ENCODE measurements at places on chromosomes 5 and 9.

GRCh38 chr9:354453-354852, 139.8 kb downstream of the DOCK8 start:
- no peak for DNase-seq

- DNase-seq = no peak
Observed at GRCh38 chr9:99126312-99126711, 21.4 kb downstream of the TGFBR1 start.

GRCh38 chr5:135986401-135986800, 31.6 kb upstream of the LECT2 start:
- DNase-seq = no peak

- no peak for DNase-seq
Observed at GRCh38 chr9:4320021-4320420, 20.2 kb upstream of the GLIS3 start.

GRCh38 chr5:125584140-125584520, 837.7 kb upstream of the ZNF608 start:
- DNase-seq = no peak

DNA sequence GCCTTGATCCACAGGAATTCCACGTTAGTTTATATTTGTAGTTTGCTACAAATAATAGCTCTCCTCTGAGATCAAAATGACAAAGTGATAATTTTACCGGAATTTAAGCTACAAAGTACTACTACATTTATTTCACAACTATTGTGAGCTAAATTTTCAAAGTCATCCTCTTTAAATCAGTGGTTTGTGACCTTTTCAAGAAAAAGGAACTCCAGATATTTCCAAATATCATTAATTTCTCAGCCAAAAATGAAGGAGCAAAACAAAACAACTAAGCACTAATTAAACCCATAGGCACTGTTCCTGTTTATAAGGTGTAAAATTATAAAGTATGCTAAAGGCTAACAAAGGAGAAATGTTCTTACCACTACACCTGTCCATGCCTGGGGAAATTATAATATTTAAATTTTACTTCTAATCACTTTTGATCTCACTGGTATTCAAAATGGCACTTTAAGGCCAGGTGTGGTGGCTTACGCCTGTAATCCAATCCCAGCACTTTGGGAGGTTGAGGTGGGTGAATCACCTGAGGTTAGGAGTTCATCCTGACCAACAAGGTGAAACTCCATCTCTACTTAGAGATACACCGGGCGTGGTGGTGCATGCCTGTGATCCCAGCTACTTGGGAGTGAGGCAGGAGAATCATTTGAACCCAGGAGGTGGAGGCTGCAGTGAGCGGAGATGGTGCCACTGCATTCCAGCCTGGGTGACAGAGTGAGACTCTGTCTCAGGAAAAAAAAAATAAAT, 77.5 kb downstream of the CEMIP2 start:
- DNase-seq = no peak

GRCh38 chr9:137044502-137045177, 1.3 kb downstream of the NPDC1 start:
- no peak for DNase-seq

- DNase-seq = no peak
Observed at GRCh38 chr5:77418601-77419581, 73.2 kb downstream of the WDR41 start.

DNA sequence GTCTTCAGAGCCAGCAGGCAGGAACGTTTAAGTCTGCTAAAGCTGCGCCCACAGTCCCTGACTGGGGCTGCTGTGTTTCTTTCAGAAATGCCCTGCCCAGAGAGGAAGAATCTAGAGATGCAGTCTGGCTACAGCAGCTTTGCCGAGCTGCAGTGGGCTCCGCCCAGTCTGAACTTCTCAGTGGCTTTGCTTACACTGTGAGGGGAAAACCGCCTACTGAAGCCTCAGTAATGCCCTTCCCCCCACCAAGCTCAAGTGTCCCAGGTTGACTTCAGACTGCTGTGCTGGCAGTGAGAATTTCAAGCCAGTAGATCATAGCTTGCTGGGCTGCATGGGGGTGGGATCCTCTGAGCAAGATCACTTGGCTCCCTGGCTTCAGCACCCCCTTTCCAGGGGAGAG, 78.4 kb downstream of the SREK1 start:
- DNase-seq = no peak

DNA sequence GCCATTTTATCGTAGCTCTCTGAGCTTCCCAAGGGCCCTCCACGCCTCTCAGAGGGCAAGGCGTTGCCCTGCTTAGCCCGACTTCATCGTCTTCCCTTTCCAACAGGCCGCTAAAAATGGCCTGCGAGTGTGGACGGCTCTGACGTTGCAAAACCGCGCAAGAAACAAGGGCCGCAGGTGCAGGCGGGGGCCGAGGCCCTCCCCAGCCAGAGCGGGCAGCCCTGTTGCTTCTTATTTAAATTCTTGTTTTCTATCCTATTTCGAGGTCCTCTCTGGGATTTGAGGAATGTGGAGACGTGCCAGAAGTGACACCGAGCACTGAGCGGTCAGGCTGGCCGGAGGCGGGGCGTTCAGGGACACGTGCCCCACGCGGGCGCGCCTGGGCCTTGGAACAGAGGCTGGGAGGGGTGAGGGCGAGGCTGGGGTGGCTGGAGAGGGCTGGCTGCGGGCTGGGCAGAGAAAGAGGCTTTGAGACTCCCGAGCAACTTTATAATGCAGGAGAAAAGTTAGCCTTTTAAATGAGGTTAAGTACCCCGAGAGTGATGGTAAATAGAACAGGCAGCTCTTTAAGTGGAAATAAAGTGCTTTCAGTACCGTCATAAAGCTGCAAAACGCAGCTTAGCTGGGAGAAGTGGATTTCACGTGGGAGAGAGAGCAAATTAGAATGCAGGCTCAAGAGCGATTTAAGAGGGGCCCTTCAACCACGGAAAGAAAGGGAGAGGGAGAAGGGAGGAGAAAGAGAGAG, 243.6 kb downstream of the AUH start:
- no peak for DNase-seq

GRCh38 chr9:13508681-13509080, 229.2 kb upstream of the MPDZ start:
- no peak for DNase-seq

DNA sequence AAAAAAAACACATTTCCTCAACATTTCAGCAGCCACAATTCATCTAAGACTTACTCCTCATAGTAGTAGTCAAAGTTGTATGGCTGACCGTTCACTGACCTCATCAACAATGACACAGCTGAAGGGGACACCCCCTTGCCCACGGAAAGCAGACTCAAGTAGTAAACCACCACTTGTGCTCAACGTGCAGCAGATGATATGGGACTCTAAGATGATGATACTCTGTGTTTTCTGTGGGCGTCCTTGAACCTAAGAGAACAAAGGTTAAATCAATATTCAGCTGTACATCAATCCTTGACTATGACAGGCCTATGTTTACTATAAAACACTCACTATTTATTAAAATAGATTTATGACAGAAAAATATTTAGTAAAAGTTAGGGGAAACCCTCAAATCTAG, 71.6 kb downstream of the SETX start:
- DNase-seq = no peak

- peak; percentile 50 for DNase-seq
Observed at GRCh38 chr9:76394960-76395252, 680 bp upstream of the RFK start.

DNA sequence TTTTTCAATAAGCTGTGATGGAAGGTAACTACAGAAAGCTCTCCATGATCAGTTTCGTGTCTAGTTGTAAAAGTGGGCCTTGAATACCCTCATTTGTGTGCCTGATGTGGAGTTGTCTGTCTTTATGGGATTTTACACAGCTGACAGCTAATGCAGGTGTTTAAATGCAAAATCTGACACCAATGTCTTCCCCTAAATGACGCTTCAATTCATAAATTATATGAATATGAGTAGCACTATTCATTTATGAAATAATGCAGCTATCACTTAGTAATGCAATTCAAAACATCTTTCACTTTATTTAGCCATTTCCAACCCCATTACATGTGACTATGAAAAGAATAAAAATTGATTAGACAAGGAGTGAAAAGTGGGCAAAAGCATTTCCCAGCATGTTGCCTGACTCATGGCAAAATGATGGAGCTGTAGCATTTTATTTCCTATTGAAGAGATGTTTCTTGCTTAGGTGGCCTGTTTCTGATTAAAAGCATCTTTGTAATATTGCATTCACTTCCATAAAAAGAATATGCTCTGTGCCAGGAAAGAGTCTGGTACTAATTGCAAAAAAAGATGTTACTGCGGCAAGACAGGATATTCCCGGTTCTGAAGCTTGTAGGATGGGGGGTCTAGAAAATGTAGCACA, 116.7 kb upstream of the HAPLN1 start:
- no peak for DNase-seq

- DNase-seq = no peak
Observed at GRCh38 chr5:150757087-150757649, 1.6 kb downstream of the DCTN4 start.

- DNase-seq = no peak
Observed at GRCh38 chr9:128169925-128170324, 9.9 kb downstream of the BBLN start.

- DNase-seq = no peak
Observed at GRCh38 chr9:1637401-1637800, 377.7 kb upstream of the SMARCA2 start.

DNA sequence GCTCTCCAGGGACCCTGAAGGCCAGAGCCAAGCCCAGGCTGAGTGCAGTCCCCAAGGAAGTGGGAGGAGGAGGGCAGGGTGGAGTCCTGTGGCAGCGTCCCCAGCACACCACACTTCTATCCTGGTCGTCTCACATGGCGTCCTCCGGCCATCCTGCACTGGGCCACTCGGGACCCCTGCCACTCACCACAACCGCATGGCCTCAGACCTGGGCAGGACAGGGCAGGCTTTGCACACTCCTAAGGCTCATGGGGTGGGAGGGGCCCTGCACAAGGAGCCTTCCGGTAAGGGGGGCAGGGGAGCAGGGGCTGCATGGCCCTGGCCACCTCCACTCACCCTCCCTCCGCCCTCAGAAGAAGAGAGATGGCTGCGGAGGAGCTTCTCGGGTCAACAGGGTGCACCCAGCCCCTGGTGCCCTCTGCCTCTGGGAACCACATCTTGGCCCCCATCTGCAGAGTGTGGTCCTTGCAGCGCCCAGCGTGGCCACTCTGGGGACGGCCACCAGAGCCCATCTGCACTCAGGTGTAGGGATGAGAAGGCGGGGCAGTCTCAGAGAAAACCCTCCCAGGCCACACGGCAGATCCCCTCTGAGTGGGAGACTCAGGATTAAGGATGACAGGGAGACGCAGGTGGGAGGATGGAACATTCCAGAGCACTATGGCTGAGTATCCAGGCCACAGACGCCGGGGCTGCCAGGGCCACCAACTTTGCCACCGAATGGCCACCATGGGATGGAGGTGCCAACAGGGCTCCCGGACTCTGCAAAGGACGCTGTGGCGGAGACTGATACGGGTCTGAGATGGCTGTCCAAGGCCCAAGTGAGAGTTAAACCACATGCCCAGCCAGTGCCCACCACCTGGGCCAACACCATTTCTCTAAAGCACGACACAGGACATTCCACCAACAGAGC, 7.6 kb downstream of the TPPP start:
- no peak for DNase-seq

- no peak for DNase-seq
Observed at GRCh38 chr5:138736293-138736692, 16.9 kb upstream of the CTNNA1 start.

GRCh38 chr5:406041-406440, 36.9 kb upstream of the EXOC3 start:
- no peak for DNase-seq

GRCh38 chr5:155015239-155015638, 1.7 kb downstream of the KIF4B start:
- DNase-seq = no peak

GRCh38 chr5:132773601-132774355, 3.3 kb downstream of the SEPTIN8 start:
- DNase-seq = no peak

- DNase-seq = no peak
Observed at GRCh38 chr9:121484651-121485446, 14.8 kb downstream of the GGTA1 start.

DNA sequence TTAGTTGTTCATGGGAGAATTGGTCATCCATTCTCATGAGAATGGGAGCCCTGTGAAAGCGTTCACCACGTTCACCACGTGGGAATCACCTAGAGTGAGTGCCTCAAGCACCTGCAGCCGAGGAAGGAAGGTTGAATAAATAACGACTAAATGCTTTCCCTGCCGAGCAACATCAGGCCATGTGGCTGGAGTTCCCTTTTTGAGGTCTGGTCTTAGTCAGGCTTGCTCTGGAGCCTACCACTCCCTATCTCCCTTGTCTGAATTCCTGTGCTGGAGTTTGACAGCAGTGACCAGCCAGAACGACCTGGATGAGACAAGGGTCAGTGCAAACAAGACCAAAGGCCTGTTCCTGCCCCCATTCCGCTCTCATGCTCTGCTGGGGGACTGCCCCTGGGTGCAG, 28.5 kb downstream of the KCNMB1 start:
- DNase-seq = no peak

GRCh38 chr9:135819905-135820304, 87.4 kb downstream of the CAMSAP1 start:
- no peak for DNase-seq

- no peak for DNase-seq
Observed at GRCh38 chr9:128920381-128921058, at the start of gene PHYHD1. PHYHD1 (plus strand) TSS chr9:128920982; CDS start chr9:128922324, 1,342 bp downstream.

DNA sequence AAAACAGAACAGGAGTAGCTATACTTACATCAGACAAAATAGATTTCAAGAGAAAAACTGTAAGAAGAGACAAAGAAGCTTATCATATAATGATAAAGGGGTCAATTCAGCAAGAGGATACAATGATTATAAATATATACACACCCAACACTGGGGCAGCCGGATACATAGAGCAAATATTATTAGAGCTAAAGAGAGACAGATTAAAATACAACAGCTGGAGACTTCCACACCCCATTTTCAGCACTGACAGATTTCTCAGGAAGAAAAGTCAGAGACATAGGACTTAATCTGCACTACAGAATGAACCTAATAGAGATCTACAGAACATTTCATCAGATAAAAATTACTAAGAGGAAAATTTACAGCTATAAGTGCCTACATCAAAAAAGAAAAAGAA, 35.7 kb downstream of the OXCT1 start:
- no peak for DNase-seq

GRCh38 chr9:134555094-134555650, 86.4 kb upstream of the COL5A1 start:
- no peak for DNase-seq
